ENCODE measurements at places on chromosomes 2 and 18. TPM values are rescaled to one million over a fixed set of nuclear protein-coding genes. Genes with fewer than 3 reads are reported as not detected.

DNA sequence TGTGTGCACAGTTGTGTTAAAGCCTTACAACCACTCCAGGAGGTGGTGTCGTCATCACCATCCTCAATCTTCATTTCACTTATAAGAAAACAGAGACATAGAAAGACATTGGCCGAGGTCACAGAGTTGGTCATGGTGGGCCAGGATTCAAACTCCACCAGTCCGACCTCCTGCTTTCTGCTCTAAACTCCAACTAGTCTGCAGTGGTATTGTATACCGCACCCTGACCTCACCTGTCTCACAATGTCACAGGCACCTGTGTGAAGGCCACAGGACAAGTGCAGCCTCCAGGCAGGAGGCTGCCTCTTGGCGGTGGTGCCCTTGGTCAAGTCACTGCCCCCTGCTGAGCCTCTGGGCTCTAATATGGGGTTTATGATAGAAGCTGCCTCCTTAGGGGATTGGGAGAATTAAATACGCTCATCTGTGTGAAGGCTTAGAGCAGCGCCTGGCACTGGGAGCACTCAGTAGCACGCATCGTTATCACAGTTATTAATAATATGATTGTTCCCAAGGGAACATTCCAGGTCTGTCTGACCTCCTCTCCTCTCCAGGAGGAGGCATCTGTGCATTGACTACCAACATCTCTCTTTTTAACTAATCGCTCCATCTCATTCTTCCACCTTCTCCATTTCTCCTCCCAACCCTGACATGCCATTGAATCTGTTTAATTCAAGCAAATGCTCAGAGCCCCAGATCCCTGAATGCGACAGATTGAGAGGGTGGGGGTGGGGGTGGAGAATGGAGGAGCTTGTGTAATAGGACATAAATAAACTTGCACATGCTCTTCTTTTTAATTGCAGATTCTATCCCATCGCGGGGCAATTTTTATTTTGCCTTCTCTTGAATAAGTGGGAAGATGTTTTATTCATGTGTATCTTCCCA lies 112.7 kb downstream of the MCFD2 start:
- H3K36me3 ChIP-seq = no peaks in the 10 kb centered on the region
- H3K27me3 ChIP-seq = no peaks in the 10 kb centered on the region
- DNase-seq = peak; percentile 27
- peaks cover 31% of the 10 kb centered on the region for H3K4me1 ChIP-seq
- no peak overlapping the region for H3K27ac ChIP-seq
- no peak overlapping the region for H3K4me3 ChIP-seq

DNA sequence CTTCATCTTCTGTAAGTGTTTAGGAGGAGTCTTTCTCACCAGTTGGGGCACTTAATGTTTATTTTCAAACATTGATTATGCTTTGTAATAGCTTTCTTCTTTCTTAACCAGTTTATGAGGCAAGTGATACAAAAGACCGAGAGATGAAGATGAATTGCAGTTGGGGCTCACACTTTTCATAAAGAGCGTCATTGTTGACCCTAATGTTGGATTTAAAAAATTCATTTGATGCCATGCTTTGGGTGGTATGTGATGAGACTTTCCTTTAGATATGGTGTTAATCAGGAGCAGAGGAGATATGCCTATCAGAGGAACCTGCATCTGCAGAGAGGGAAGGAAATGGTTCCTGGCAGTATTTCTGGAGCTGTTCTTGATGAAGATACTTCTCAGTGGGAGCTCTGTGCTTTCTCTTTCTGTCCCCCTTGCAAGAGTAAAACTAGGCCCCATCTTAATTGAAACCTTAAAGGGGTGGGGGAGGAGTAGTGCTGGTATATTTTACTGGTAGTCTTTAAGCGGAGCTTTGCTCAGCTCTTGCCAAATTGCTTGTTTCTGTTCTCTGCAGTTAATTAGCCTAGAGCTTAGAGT lies 2.3 kb downstream of the EML4 start:
- DNase-seq = no peak
- H3K4me1 ChIP-seq = peaks cover 20% of the 10 kb centered on the region
- no peaks in the 10 kb centered on the region for H3K27me3 ChIP-seq
- no peak overlapping the region for H3K4me3 ChIP-seq
- H3K27ac ChIP-seq = no peak overlapping the region
- H3K36me3 ChIP-seq = no peaks in the 10 kb centered on the region

DNA sequence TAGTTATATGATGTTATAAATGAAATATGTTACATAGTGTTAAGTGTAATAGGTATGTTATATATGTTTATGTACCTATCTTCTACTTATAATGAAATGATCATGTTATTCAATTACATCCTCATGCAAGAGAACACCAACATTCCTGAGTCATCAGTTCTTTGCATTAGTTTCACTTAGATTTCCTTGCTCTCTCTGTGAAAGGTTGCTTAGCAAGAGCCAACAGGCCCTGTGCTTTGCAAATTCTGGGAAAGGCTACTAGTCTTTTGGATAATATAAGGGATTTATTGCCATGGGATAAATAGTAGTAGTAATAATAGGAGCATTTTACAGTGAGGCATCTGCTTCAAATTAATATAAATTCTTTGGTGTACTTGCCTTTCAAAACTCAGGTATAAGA lies 274.8 kb downstream of the SP3 start:
- H3K27me3 ChIP-seq = no peaks in the 10 kb centered on the region
- no peak overlapping the region for H3K4me3 ChIP-seq
- H3K27ac ChIP-seq = no peak overlapping the region
- no peaks in the 10 kb centered on the region for H3K4me1 ChIP-seq

GRCh38 chr2:96267159-96267971 lies 1.3 kb downstream of the CIAO1 start:
- peaks cover 14% of the 10 kb centered on the region for H3K36me3 ChIP-seq
- no peak overlapping the region for H3K27ac ChIP-seq
- DNase-seq = no peak

GRCh38 chr2:130768191-130768855 lies 13.0 kb downstream of the AMER3 start:
- no peak overlapping the region for H3K4me3 ChIP-seq
- no peak overlapping the region for H3K27ac ChIP-seq
- H3K36me3 ChIP-seq = no peaks in the 10 kb centered on the region
- H3K4me1 ChIP-seq = no peaks in the 10 kb centered on the region
- no peaks in the 10 kb centered on the region for H3K27me3 ChIP-seq

- no peak for DNase-seq
- no peaks in the 10 kb centered on the region for H3K4me1 ChIP-seq
- no peaks in the 10 kb centered on the region for H3K27me3 ChIP-seq
Measured at GRCh38 chr18:63987743-63988142, 17.9 kb downstream of the SERPINB8 start.

DNA sequence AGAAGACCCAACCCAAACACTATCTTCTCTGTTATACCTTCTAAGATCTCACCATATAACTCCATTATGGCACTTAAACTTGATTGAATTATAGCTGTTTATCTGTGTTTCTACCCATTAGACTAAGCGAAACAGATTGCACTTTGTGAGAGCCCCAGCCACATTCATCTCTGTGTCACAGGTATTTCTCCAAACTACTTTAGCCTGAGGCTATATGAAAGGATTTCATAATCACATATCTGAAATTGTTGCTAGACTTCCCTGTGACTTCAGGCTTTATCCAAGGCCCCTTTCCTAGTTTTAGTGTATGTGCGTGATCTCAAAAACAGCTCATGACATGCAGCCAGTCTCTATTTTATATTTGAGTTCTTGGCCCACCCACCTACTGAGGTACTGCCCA lies 745.0 kb upstream of the ACVR2A start:
- no peaks in the 10 kb centered on the region for H3K4me1 ChIP-seq
- no peak for DNase-seq
- H3K27me3 ChIP-seq = no peaks in the 10 kb centered on the region

GRCh38 chr2:170869036-170869435 lies 52.3 kb downstream of the GAD1 start:
- no peak overlapping the region for H3K27ac ChIP-seq
- no peak for DNase-seq
- H3K4me1 ChIP-seq = peaks cover 5% of the 10 kb centered on the region

- peak overlapping the region; percentile 99 for H3K27ac ChIP-seq
- H3K36me3 ChIP-seq = peaks cover 2% of the 10 kb centered on the region
- H3K27me3 ChIP-seq = no peaks in the 10 kb centered on the region
Measured at GRCh38 chr18:57780706-57781347, 22.3 kb downstream of the ATP8B1 start.

DNA sequence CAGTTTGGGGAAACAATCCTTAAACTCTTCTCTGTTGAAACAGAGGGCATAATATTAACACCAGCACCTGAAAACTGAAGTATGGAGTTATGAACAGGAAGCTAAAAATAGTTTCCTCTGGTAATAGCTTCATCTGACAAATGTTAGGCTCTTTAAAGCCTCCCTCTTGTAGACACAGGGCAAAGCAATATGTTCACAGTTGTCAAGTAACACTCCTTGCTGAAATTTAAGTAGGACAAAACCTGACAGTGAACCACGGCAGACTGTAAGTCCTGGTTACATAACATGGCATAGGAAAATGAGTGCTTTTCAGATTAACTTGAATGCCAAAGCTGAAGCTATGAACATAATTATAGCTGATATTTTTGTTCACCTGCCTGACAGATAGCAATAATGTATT lies 172.9 kb downstream of the CMPK2 start:
- H3K4me3 ChIP-seq = no peak overlapping the region
- no peaks in the 10 kb centered on the region for H3K36me3 ChIP-seq
- no peaks in the 10 kb centered on the region for H3K4me1 ChIP-seq
- DNase-seq = no peak
- no peaks in the 10 kb centered on the region for H3K27me3 ChIP-seq
- no peak overlapping the region for H3K27ac ChIP-seq

GRCh38 chr18:905948-906415 lies 1.3 kb downstream of the ADCYAP1 start:
- peaks cover 78% of the 10 kb centered on the region for H3K27me3 ChIP-seq
- no peak overlapping the region for H3K4me3 ChIP-seq
- peaks cover 2% of the 10 kb centered on the region for H3K36me3 ChIP-seq
- no peak overlapping the region for H3K27ac ChIP-seq

DNA sequence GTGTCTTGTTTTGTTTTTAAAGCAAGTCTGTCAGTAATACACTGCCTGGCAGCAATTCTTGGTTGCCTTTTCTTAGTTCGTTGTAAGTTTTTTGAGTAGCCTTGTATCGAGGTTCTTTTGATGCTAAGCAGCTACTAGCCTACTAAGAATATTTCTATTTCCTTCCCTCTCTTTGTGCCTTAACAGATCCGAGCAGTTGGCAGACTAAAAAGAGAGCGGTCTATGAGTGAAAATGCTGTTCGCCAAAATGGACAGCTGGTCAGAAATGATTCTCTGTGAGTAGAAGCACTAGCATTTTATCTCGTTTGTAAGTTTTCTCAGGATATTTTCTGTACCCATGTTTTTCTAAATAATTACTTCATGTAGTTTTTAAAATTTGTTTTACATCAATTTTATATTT lies 15.1 kb downstream of the MFF start:
- H3K27ac ChIP-seq = no peak overlapping the region
- no peaks in the 10 kb centered on the region for H3K27me3 ChIP-seq
- H3K36me3 ChIP-seq = peaks cover 43% of the 10 kb centered on the region
- no peak for DNase-seq
- H3K4me3 ChIP-seq = no peak overlapping the region
- no peaks in the 10 kb centered on the region for H3K4me1 ChIP-seq

GRCh38 chr2:241073166-241074064 lies 28.7 kb downstream of the MTERF4 start:
- DNase-seq = no peak
- H3K4me1 ChIP-seq = no peaks in the 10 kb centered on the region
- no peak overlapping the region for H3K4me3 ChIP-seq
- no peak overlapping the region for H3K27ac ChIP-seq
- H3K27me3 ChIP-seq = peaks cover 7% of the 10 kb centered on the region

- no peaks in the 10 kb centered on the region for H3K36me3 ChIP-seq
- H3K27ac ChIP-seq = no peak overlapping the region
Measured at GRCh38 chr18:58761970-58762780, 90.9 kb downstream of the MALT1 start.

DNA sequence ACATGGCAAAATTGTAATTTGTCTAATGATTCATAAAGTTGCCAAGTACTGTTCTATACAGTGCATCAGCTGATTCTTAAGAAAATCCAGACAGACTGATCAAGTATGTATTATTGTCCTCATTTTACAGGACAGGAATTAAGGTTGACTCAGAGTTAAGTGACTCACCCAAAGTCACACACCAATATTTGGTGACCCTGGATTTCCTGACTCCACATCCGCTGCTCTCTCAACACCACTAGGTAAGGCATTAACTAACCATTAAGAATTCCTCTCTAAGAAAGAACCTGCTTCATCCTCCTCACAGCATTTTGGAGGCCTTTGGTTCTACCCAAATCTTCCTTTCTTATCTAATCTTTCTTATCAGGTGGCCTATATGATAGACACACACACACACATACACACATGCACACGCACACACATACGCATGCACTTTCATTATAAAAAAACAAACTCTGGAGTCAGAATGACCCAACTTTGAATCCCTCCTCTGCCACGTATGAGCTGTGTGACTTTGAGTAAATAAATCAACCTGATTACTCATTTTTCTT lies 150.8 kb downstream of the ANKRD44 start:
- no peak for DNase-seq
- peaks cover 6% of the 10 kb centered on the region for H3K36me3 ChIP-seq
- H3K4me3 ChIP-seq = no peak overlapping the region
- H3K27me3 ChIP-seq = no peaks in the 10 kb centered on the region
- peak overlapping the region; percentile 77 for H3K27ac ChIP-seq

DNA sequence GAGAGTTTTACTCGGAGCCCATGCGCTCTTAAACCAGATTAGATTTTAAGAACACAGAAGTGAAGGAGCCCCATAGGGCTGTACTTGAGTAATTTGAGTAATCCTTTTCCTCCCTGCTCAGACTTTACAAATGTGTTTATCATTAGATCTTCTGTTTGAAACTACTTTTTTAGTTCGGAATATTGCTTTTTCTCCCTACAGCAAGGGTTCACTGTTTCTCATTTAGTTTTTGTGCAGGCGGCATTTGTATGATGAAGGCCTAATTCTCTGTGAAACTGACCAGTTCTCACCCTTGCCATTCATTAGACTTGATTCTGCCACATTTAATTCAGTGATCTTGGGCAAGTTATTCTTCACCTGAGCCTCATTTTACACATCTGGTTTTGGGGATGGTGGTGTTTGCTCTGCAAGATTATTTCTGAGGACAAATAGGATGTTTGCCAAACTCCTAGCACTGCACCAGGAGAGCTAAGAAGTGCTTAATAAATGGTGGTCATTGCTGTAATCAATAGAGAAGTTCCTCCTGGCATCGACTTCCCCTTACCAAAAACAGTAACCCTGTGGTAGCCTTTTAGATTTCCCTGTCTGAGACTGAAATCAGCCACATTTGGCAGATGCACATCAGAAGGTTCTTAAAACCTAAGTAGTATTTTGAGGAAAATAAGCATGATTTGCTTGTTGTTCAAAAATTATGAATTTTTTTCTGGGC lies 2.2 kb downstream of the B3GNT2 start:
- H3K36me3 ChIP-seq = no peaks in the 10 kb centered on the region
- no peaks in the 10 kb centered on the region for H3K27me3 ChIP-seq
- peaks cover 26% of the 10 kb centered on the region for H3K4me1 ChIP-seq
- DNase-seq = no peak
- peak overlapping the region; percentile 83 for H3K4me3 ChIP-seq

PECR gene
- 6.6 TPM for total RNA-seq

TEX44 gene
- total RNA-seq = not detected

DLGAP1 gene
- total RNA-seq = 0.05 TPM

SLC16A14 gene
- total RNA-seq = 21.6 TPM

POTEI gene
- not detected for total RNA-seq

RAMP1 gene
- 93.4 TPM for total RNA-seq

C1GALT1C1L gene
- not detected for total RNA-seq

UPP2 gene
- not detected for total RNA-seq

All from osteocyte (in vitro differentiated cells).